ENCODE measurements at places on chromosomes 1 and 21.

- DNase-seq = no peak
Measured at GRCh38 chr21:44005593-44005992, 6.5 kb upstream of the TRAPPC10 start.

DNA sequence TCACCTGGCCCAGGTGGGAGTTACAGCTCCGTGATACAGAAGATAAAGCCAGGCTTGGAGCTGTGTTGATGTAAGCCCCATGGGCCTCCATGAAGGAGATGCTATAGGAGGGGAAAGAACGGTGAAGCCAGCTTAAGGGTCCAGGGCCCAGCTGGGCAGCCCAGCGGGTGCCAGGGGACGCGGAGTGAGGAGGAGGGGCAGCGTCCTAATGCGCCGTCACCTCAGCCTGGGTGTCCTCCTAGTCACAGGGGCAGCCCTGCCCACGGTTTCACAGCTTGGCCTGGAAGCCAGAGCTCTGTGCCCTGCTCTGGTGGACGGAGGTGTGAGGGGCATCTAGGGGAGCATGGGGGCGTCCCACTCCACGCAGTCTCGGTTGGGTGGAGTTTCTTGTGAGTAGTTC is 52.7 kb upstream of the TTC34 start:
- no peak for DNase-seq

DNA sequence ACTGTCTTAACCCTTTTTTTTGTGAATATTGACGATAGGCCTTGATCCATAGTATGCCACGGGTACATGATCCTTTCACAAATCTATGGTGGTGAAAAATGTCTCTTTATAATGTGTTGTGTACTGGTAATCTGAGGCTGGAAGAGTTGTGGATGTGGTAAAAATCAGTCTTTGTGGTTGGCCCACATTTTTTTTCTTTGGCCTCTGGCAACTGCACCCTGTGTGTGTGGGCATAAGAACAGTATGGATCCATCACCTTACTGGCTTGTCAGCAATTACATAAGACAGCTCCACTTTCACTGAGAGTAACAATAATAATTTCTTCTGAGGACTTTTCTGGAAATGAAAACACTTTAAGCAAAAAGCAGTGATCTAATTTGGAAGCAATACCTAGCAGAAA is 101.6 kb downstream of the GABPA start:
- no peak for DNase-seq

- no peak for DNase-seq
Measured at GRCh38 chr1:201164645-201165044, 10.4 kb upstream of the TMEM9 start.

DNA sequence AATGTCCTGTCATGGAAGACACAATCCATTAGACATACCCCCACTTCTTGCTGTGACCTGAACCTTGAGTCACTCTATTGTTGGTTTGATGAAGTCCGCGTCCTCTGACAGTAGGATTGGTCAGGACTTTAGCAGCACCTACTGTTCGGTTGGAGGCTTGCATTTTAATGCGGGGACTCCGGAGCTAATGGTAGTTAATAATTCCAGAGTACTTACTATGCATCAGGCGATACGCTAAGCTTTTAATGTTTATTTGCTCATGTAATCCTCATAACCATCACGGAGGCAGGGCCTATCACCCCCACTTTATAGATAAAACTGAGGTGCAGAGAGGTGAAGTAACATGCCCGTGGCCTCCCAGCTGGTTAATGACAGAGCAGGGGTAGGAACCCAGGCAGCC is 7.9 kb upstream of the ELF3 start:
- no peak for DNase-seq

DNA sequence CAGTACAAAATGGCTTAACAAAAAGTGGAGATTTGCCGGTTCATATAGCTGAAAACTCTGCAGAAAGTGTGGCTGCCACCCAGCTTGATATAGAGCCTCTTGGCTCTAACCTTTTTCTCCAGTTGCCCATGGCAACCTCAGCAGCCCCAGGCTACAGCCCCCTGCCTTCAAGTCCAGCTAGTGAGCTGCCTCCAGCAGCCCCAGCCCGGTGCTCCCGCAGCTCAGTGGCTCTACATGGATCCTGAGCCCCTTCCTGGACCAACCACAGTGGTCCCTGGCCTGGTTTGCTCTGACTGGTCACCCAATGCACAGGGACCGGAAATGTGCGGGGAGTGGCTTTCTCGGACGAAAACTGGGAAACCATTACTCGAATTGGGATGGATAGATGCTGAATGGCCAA is 13.3 kb upstream of the ATF3 start:
- DNase-seq = no peak

DNA sequence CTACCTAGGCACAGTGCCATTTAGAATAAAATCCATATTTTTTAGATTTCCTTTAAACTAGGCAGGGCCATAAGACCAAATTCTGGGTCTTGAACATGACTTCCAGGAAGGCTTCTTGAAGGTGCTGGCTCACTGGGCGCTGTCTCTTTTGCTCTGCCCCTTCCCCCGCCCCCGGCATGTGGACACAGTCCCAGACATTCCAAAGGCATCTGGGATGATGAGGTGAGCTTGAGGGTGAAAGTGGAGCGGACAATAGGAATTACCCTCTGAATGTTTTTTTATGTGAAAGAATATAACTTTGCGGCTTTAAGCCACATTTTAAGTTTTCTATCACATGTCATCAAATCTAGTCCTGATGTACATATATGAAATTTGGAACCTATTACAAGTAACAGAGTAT is 29.4 kb downstream of the RWDD3 start:
- DNase-seq = no peak

DNA sequence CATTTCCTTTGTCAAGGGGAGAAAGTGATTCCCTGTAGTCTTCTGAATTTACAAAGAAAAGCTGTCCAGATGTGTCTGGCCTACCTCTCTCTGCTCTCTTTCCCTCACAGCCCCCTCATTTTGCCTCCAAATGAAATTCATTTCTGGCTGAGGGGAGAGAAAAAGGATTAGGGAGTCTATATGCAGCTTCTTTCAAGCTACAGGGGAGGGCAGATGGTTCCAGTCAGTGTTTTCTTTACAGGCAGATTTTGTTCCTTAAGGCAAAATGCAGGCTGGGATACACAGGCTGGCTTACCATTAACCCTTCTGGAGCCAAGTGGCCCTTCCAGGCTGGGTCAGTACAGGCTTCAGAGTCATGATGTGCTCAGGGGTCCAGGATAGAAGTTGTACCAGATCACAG is 198.1 kb upstream of the USP24 start:
- DNase-seq = no peak

- peak; percentile 38 for DNase-seq
Measured at GRCh38 chr1:14946684-14947238, 206.8 kb upstream of the TMEM51 start.

- no peak for DNase-seq
Measured at GRCh38 chr1:64162151-64162550, 41.3 kb upstream of the UBE2U start.

GRCh38 chr1:183892351-183892793 is 87.5 kb downstream of the RGL1 start:
- DNase-seq = no peak

DNA sequence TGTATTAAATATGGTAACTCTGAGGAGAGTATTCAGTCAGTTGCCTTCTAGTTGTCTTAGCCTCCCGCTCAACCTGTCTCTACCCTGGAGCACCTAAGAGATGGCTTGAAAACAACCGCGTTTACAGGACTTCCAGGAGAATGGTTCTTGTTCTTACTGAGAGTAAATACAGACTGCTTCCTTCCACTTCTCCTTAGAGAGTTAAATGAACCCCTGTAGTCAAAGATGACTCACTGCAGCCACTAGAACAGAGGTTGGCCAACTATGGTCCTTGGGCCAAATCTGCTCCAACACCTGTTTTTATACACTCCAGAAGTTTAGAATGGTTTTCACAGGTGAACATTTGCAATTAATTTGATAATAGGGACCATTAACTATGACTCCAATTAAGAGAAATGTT is 60.1 kb upstream of the ASB17 start:
- no peak for DNase-seq

- DNase-seq = no peak
Measured at GRCh38 chr1:160610569-160611242, 31.4 kb upstream of the CD84 start.

DNA sequence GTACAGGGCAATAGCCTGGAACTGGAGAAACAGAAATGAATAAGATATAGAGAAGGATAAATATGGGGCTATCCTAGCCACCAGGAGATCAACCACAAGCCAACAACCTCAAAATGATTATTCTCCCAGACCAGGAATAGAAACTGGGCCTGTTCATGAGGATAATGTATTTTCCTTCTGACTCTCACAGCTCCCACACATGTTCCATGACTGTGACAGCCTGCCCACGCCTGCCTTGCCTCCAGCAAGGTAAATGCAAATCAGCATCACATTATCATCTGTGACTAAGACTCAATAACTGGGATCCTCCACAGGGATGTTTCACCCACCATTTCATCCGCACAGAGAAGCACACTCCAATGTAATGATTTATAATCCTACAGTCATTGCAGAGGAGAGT is 3.3 kb downstream of the ENSA start:
- no peak for DNase-seq

- DNase-seq = no peak
Measured at GRCh38 chr21:45021428-45022347, 52.7 kb upstream of the ADARB1 start.

GRCh38 chr1:195082183-195082582 is 1526.1 kb downstream of the KCNT2 start:
- no peak for DNase-seq

DNA sequence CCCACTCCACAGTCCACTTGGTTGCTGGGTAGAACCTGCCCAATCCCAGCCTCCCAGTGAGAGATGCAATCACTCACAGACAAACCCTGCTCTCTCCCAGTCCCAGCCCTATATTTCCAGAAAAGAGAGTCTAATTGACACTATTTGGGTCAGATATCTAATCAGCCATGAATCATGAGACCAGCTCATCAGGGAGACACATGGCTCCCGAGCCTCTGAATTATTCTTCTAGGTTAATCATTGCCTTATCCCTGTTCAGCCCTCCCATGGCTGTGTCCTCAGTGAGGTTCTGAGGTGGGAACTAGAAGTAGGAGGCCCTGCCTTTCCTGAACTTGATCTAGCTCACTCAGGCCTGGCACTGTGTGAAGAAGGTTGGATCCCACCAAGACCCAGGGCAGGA is 49.9 kb upstream of the ZC3H12A start:
- DNase-seq = no peak

GRCh38 chr1:207156826-207157225 is 52.8 kb downstream of the C4BPA start:
- no peak for DNase-seq

GRCh38 chr1:154178911-154179811 is 12.7 kb downstream of the TPM3 start:
- DNase-seq = no peak

DNA sequence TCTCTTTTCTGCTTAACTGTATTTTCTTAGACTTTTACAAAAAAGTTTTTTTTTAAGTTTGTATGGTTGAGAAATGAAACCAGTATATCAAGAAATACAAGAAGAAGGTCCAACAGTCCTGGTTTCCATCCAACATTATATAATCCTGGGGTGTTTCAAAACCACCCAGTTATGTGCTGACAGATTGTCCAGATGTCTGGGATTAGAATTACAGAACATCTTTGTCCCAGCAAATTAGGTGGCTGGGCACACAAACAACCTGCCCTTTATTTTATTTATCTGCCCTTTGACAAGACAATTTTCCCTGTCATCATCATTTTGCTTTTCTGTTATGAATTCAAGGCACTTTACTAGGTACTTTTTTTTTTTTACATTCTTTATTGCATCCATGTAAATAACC is 622.1 kb downstream of the PLPP3 start:
- no peak for DNase-seq
